ENCODE measurements at places on chromosomes 16 and 17.
A peak's percentile ranks its signal among the peaks of the same experiment; 100 is the strongest.

GRCh38 chr16:77657016-77657415 is 65.3 kb upstream of the NUDT7 start:
- DNase-seq: no peak

DNA sequence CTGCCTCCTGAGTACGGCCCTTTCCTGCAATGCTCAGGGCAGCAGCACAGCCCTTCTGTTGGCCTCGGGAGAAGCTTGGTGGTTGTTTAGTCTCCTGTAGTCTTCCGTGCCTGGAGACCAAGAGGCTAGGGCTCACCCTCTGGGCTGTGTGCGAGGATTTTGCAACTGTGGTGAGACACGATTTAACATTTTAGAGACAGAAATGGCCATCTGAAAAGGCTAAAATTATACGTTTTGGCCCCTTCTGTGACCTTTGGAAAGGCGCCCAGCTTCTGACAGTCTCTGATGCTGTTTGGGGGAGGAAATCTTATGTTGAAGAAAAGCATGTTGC is 33.1 kb downstream of the FOXL1 start:
- DNase-seq: no peak

- DNase-seq: no peak
These were observed at the start of gene DNAI2 for GRCh38 chr17:74274060-74274708. DNAI2 (plus strand) TSS chr17:74274234; CDS start chr17:74281818, 7,584 bp downstream.

DNA sequence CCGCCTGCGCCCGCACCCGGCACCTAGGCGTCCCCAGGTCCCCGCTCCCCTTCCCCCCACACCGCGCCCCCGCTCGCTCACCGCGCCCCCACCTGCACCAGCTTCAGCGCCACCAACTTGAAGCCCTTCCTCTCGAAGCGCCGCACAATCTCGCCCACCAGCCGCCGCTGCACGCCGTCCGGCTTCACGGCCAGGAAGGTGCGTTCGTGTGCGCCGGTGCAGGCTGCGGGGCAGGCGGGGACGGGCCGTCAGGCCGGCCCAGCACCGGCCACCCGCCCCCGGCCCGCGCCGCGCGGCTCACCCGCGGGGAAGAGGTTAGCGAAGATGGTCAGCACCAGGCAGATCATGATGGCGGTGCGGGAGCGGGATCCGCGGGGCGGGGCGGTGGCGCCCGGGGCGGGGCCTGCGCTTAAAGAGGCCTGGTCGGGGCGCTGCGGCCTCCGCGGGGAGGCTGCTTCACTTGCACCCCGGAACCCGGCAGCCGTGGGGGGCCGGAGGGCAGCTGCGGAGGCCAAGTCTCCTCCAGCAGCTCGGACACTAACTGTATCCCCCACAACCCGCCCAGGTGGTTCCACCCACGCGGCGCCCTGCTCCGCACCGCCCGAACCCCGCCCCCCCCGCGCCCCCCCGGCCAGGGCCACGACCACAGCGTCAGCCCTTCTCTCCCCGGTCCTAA is at the start of gene NME3:
NME3 (minus strand) TSS at position 356 of the 676 bp plus-strand sequence; CDS start at position 347, 9 bp downstream.
- DNase-seq: peak; percentile 50

- DNase-seq: no peak
These were observed 26.9 kb upstream of the XYLT1 start for GRCh38 chr16:17497648-17498047.

GRCh38 chr17:66474258-66474657 is 171.8 kb downstream of the PRKCA start:
- DNase-seq: no peak

GRCh38 chr16:15051387-15051951 is 4.4 kb downstream of the NTAN1 start:
- DNase-seq: no peak

DNA sequence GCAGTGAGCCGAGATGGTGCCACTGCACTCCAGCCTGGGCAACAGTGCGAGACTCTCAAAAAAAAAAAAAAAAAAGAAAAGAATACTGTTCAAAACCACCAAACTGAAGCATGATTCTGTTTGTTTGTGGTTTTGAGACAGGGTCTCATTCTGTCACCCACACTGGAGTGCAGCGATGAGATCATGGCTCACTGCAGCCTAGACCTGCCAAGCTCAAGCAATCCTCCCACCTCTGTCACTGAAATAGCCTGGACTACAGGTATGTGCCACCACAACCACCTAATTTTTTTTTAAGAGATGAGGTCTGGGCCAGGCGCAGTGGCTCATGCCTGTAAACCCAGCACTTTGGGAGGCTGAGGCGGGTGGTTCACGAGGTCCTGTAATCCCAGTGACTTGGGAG is 4.3 kb downstream of the SUMO2 start:
- no peak for DNase-seq

DNA sequence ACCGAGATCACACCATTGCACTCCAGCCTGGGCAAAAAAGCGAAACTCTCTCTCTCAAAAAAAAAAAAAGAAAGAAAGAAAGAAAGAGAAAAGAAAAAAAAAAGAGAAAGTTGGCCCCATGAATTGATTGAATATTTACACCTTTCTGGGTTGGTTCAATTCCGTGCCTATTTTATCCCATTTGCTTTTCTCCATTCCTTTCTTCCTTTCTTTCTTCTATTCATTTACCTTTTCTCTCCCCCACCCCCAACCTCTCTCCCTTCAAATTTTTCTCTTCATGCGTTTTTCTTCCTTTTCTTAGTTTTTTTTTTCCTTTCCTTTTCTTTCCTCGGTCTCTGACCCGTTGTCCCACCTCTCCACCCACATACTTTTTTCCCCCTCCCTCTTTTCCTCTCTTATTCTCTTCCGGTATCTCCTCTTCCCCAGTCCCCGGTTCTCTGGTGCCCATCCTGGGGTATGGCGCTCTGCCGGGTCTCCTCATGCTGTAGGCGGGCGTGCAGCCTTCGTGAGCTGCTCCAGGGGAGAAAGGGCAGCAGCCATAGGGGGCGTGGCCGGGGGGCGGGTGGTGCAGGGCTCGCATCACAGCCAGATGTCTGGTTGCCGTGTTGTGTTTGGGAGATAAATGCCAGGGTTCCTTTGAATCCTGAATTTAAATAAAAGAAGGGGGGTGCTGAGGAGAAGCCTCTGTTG is 5.3 kb upstream of the COL1A1 start:
- DNase-seq: no peak

- no peak for DNase-seq
These were observed 6.3 kb upstream of the MMP28 start for GRCh38 chr17:35801583-35802224.

- DNase-seq: no peak
These were observed 21.4 kb upstream of the PITPNM3 start for GRCh38 chr17:6577686-6578263.

- DNase-seq: no peak
These were observed 310.4 kb downstream of the XYLT1 start for GRCh38 chr16:17160285-17160853.

- DNase-seq: no peak
These were observed 20.9 kb upstream of the ABCC1 start for GRCh38 chr16:15928261-15929104.

- DNase-seq: no peak
These were observed 72.0 kb downstream of the PITPNC1 start for GRCh38 chr17:67449065-67449464.

DNA sequence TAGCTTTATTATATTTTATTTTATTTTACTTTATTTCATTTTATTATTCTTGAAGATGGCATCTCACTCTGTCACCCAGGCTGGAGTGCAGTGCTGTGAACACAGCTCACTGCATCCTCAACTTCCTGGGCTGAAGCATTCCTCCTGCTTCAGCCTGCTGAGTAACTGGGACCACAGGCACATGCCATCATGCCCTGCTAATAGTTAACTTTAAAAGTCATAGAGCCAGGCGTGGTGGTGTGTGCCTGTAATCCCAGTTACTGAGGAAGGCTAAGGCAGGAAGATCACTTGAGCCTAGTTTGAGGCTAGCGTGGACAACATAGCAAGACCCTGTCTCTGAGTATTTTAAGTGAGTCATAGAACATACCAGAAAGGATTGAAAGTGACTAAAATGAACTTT is 38.7 kb downstream of the ESRP2 start:
- DNase-seq: no peak

- DNase-seq: no peak
These were observed 5.6 kb downstream of the GLG1 start for GRCh38 chr16:74601126-74601871.
